ENCODE measurements at places on chromosomes 16 and 17. TPM values are rescaled to one million over a fixed set of nuclear protein-coding genes. Genes with fewer than 3 reads are reported as not detected.
A peak's percentile ranks its signal among the peaks of the same experiment; 100 is the strongest.

- no peak for DNase-seq
These were observed 32.8 kb upstream of the ABCC12 start for GRCh38 chr16:48188449-48189102.

DNA sequence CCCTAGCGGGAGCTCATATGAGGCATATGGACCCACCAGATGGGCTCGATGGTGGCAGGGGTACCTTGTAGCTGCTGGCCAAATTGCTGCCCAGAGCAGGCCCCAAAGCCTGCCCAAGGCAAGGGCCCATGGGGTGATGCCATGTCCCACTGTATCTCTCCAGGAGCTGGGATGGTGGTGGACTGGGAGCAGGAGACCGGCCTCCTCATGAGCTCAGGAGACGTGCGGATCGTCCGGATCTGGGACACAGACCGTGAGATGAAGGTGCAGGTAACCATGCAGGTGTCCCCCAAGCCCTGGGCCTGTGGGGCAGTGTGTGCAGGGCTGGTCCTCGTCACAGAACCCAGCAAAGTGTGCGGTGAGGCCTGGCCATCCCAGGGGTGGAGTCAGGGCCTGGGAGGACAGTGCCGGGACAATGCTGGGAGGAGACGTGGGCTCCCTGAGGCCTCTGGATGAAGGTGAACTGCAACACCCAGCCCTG is 34.1 kb upstream of the CHMP6 start:
- peak; percentile 28 for DNase-seq

- DNase-seq = peak; percentile 89
These were observed 743 bp downstream of the WIPI1 start for GRCh38 chr17:68456339-68457167.

SPAG5 gene
- 1.1 TPM for total RNA-seq

- no peak for DNase-seq
These were observed 26.5 kb downstream of the YPEL2 start for GRCh38 chr17:59357929-59358328.

DNA sequence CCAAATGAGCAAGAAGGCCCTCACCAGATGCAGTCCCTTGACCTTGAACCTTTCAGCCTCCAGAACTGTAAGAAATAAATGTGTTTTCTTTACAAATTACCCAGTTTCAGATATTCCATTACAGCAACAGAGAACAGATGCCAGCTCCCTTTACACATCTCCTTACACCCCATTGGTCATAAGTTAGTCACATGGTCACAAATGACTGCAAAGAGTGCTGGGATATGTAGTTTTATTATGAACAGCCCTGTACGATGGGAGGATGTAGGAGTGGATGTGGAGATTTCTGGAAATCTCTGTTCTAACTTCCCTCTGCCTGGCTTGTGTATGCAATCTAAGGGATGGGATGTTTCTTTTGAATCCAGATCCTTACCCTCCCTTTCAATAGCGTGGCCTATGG is 13.3 kb upstream of the RPL38 start:
- DNase-seq = no peak

- no peak for DNase-seq
These were observed 10.0 kb downstream of the SNN start for GRCh38 chr16:11677959-11678881.

GRCh38 chr17:7575481-7575883 is 4.0 kb upstream of the CD68 start:
- no peak for DNase-seq
